ENCODE measurements at places on chromosomes 16 and 17. TPM values are rescaled to one million over a fixed set of nuclear protein-coding genes. Genes with fewer than 3 reads are reported as not detected.

DNA sequence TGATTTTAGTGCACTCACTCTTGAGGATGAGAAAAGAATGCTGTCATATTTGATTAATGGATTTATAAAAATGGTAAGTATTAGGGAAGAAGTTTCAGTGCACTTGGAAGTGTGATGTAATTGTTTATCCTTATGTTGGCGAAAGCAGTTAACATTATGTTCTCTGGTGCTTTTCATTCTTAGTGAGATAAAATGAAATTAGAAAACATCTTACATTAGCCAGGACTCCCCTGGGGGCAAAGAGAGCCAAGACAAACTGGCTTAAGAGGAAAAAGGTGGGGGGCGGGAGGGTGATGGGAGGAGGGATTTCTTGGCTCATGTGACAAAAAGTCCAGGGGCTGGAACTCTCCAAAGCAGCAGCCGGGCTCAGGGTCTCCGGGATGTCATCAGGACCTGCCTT is 73.2 kb downstream of the KNOP1 start:
- DNase-seq: no peak

Gene C1QTNF8
- not detected for total RNA-seq

Gene RPGRIP1L
- total RNA-seq: 2.5 TPM

GRCh38 chr17:71099003-71099714 is 929.8 kb downstream of the KCNJ2 start:
- no peak for DNase-seq

- DNase-seq: no peak
These were observed 69.9 kb upstream of the HSBP1 start for GRCh38 chr16:83737729-83738354.

GRCh38 chr16:50313596-50314478 is 47.5 kb downstream of the ADCY7 start:
- DNase-seq: peak; percentile 73

- DNase-seq: no peak
These were observed 16.0 kb downstream of the SLC38A8 start for GRCh38 chr16:84026606-84027005.

DNA sequence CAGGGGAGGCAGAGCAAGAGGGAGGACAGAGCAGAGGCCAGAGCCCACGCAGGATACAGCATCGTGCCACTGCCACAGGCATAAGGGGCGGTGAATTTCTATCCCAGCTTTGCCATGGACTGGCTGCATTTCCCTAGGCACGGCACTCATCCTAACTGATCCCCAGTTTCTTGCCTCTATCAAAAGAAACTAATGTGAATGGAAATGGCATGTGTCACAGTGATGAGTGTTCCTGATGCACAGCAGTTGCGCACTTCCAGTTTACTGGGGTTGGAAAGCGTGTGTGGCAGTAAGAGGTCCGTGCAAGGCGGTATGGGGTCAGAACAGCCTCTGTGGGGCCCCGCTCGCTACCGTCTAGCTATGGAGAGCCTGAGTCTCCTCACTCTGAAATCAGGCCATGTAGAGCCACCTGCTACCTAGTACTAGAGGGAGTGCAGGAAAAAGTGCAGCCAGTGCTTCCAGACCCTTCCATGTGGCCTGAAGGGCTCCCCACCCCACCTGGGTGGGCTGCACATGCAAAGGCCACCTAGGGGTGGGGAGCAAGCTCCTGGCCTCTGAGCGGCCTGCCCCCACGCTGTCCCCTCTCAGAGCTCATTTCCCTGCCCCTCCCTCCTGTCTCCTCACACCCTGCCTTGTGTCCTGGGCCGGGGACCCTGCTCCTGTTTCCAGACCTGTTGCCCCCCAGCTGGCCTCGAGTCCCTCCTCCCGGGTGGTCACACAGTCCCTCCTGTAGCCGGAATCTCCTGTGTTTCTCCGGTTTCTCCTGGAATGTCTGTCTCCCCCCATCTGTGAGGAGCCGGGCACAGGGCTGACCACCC is 5.0 kb upstream of the KCNJ18 start:
- DNase-seq: no peak

DNA sequence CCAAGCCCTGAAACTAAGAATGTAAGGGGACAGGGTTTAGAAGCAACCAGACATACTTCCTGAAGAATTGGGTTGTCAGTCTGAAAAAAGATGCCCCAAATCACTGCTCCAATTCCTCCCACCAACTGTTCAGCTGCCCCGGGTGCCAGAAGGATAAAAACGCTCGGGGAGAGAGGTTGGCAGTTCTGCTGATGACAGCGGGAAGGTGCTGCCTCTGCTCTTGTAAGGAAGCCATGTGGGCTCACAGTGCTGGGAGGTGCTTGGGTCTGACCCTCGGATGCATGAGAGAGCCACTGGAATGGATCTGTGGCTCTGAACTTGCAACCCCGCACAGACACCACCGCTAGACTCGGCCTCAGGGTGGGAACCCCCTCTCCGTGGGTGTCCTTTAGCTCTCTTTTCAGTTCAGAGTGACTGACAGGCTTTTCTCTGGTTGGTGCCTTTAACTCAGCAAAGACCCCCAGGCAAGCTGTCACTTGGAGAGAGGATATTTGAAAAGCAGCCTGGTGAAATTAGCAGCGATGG is 364.8 kb upstream of the RBFOX1 start:
- DNase-seq: no peak
